Activated naive CD4-positive, alpha-beta T cell treated with anti-CD3 and anti-CD28 coated beads, Interleukin-2, amount 50 U/mL, for 72 hours (primary cell): ENCODE measurements at places on chromosomes 7 and 10.

DNA sequence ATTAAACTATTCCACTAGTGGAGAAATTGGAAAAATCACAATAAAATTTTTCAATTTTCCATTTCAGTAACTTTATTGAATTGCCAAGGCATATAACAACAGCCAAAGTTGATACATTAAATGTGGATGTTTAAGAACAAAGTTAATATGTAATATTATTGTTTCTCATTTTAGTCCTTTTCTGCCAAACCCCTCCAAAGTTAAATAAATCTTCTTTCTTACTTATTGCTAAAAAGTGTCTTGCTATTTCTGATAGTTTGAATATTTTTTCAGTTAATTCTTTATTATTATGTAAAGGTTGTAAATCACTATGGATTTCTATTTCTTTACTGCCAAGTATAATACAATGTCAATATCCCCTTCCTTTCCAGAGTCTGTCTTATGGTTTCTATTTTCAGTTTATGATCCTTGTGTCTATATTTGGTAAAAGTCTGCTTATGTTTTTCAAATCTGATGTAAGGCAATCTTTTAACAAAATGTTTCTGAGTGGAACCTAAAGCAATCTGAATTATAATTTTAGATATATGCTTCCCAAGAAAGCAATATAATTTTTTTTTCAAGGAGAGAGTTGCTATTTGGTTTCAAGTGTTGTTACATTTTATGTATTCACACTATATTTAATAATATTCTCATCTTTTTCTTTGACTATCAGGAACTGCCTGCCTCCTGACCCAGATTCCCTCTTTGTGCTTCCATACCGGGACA is 80.3 kb upstream of the RHOBTB1 start:
- DNase-seq = no peak

DNA sequence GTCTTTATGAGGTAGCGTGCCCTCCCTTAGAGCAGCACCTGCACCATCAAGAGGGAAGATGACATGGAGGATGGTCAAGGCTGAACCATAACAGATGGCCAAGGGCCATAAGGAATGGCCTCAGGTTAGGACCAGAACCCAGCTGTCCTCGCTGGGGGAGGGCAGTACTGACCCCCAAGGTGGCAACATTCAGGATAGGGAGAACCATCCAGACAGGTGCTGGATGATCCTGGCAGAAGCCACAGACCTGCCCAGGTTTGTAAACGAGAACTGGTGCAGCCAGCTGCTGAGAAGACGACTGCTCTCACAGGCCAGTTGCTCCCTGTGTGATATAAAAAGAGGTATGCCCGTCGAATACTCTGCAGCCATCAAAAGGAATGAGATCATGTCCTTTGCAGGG is 320.4 kb downstream of the GLRX3 start:
- no peak for DNase-seq

DNA sequence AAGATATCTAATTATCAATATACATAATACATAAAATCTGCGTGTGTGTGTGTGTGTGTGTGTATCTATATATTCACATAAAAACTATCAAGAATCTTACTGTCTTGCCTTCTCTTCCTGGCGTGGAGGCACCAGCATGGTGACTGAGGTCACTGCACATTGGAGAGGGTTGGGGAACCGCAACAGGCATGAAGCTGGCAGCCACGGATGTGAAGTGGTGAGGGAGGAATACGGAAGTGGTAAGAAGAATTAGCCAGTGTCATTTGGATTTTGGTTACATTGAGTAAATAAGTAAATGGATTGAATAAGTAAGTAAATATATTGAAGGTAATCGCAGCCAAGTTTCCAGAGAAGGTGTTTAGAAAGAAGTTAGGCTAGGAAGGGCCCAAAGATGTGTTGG is 85.1 kb downstream of the TRIM24 start:
- DNase-seq = no peak

GRCh38 chr7:39745320-39745719 is 121.9 kb downstream of the RALA start:
- no peak for DNase-seq

GRCh38 chr10:88117869-88118632 is 254.6 kb downstream of the PTEN start:
- DNase-seq = no peak

- DNase-seq = no peak
Observed at GRCh38 chr7:43658718-43659548, 70.4 kb downstream of the COA1 start.

- DNase-seq = no peak
Observed at GRCh38 chr7:100789055-100789454, 38.3 kb downstream of the EPHB4 start.

GRCh38 chr10:71835671-71836595 is 15.1 kb downstream of the PSAP start:
- no peak for DNase-seq

GRCh38 chr7:84677117-84677732 is 482.6 kb upstream of the SEMA3A start:
- no peak for DNase-seq

GRCh38 chr10:373526-374309 is 238.5 kb downstream of the ZMYND11 start:
- DNase-seq = no peak
